T-helper 1 cell (primary cell): ENCODE measurements at places on chromosomes 7 and 10.

DNA sequence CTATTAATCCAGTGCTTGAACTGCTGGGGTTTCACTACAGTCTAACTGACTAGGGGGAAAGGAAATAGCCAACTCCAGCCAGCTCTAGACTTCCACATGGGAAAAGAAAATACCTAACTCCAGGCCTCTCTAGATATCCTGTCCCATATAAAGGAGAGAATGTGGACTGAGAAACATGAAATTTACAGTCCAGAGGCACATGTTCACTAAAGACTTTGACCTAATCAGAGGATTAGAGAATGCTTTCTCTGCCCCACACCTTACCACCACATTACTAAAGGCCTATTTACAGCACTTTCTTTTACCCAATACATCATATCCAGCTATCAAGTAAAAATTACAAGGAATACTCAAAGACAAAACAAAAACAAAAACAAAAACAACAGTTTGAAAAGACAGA lies 164.2 kb downstream of the PCLO start:
- no peak for DNase-seq

DNA sequence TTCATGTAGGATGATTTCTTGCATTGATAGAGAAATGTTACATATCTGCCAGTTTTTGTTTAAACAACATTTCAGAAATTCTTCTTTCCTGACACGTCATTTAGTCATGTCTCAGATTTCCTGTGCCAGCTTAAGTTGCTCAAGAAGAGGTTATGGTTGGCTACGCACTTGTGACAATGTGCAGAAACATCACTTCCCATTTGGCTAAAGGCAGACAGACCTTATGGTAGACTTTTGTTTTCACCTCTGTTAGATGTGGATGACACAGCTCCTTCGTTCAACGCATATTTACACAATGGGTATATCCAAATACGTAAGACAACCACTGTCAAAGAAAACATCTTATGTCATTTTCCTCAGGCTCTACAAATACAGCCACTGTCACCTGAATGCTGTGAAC lies 125.8 kb downstream of the DOCK4 start:
- peak; percentile 43 for DNase-seq

- no peak for DNase-seq
Observed at GRCh38 chr7:135224027-135224426, 9.6 kb upstream of the STRA8 start.

GRCh38 chr10:4176500-4177281 lies 391.7 kb upstream of the KLF6 start:
- DNase-seq, result no peak
